ENCODE measurements at places on chromosomes 2 and 18. TPM values are rescaled to one million over a fixed set of nuclear protein-coding genes. Genes with fewer than 3 reads are reported as not detected.

LOXHD1 gene
- polyA plus RNA-seq: 10.9 TPM

RTN4 gene
- polyA plus RNA-seq: 163 TPM

DNA sequence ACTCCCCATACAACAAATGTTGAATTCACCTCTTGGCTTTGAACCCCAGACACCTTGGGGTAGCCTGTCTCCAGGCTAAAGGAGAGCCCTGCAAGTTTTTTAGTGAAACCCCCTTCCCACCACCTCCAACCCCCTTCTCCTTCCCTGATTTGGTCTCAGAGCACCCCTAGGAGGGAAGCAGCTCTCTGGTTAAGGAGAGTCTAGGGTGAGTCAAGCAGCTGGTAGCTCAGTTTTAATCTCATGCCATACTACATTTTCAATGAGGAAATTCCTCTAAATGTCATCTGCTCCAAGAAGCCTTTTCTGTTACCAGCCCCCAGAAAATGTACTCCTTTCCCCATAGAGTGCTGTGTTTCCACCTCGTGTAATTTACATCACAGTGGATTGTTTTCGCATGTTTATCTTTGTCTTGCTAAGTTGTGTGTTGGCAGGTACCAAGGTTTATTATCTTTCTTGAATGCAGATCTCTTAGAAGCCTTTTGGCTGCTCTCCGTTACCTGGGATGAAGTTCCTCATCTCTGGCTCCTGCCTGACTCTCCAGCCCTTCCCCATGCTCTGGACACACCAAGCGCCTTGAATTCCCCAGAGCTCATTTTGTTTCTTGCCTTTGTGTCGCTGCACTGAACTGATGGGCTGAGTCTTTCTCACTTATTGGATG lies 82.2 kb downstream of the ASAP2 start:
- DNase-seq: no peak

- DNase-seq: no peak
Observed at GRCh38 chr2:74481961-74482800, 617 bp downstream of the CCDC142 start.

MFSD2B gene
- polyA plus RNA-seq: 0.46 TPM

FER1L5 gene
- polyA plus RNA-seq: not detected

GRCh38 chr2:18378020-18378653 lies 182.3 kb downstream of the RDH14 start:
- peak; percentile 5 for DNase-seq

Measured in CD14-positive monocyte (primary cell).